EL (cell line): ENCODE measurements at places on chromosomes 4 and X.
A peak's percentile ranks its signal among the peaks of the same experiment; 100 is the strongest.

- DNase-seq = no peak
Observed at GRCh38 chrX:50893047-50893446, 17.5 kb upstream of the BMP15 start.

DNA sequence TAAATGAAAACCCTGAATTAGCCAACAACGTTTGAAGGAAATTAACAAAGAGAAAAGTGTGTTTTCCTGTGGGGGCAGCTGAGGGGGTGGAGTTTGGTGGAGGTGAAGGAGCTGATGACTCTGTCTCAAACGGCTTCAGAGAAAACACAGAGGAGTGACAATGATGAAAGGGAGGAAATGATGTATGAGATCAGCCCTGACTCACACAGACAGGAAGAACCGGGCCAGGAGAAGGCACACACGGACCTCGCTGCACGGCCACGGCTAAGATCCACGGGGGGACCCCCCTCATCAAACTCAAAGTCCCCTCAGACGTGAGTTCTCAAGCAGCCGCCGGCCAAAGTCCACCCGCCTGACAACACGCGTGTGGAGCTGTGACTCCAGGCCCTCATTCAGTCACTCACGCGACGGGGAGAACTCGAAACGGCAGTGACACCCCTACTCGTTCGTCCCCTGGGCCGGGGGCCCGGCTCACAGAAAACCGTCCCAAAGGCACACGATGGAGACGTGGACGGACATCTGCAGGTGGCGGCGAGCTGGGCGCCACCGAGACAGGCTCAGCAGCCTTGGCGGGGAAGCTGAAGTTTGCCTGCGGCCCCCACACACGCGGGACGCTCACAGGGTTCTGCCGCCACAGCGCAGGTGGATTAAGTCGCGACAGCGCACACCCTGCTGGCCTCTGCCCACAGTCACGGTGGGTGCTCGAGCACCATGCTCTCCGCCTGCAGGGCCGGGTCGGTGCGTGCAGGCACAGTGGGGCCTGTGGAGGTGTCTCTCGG lies 28.8 kb downstream of the PPP2R3B start:
- peak; percentile 80 for DNase-seq

GRCh38 chrX:22069586-22069985 lies 37.5 kb downstream of the PHEX start:
- DNase-seq = no peak

DNA sequence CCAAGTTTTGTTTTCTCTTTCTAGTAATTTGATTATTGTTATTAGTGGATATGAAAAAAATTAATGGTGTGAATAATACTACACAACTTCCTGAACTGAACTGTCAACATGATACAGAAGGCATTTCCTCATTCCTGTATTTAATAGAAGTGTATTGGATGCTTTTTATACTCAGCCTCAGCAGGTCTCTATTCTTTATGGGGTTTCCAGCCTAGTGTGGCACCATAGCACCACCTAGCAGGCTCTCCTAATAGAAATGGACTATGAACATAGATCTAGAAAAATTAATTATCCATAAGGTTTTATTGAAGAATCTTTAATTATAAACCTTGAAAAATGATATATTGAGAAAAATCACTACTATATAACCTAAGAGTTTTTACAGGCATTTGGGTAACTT lies 52.4 kb downstream of the GLRB start:
- peak; percentile 51 for DNase-seq

DNA sequence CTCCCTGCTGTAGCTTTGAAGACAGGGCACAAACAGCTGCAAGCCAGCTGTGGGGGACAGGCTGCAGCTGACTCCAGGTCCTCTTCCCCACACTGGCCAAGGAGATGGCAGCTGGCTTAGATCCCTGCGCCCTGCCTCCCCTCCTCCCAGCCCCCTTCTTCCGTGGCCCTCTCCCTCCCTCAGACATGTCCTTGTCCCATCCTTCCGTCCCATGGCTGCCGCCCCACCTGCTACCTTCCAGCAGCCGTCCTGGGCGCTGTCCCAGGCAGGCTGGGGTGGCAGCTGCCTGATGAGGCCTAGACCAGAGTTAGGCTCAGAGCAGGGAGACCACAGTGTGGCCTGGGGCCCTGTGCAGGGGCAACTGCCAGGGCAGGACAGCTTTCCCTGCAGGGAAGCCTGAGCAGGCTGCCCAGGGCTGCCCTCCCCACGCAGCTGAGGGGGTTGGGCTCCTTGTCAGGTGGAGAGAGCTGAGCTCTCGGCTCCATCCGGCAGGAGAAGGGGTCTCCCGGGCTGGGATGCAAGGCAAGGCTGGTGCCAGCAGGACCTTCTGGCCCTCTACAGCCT lies 3.3 kb upstream of the BGN start:
- no peak for DNase-seq

DNA sequence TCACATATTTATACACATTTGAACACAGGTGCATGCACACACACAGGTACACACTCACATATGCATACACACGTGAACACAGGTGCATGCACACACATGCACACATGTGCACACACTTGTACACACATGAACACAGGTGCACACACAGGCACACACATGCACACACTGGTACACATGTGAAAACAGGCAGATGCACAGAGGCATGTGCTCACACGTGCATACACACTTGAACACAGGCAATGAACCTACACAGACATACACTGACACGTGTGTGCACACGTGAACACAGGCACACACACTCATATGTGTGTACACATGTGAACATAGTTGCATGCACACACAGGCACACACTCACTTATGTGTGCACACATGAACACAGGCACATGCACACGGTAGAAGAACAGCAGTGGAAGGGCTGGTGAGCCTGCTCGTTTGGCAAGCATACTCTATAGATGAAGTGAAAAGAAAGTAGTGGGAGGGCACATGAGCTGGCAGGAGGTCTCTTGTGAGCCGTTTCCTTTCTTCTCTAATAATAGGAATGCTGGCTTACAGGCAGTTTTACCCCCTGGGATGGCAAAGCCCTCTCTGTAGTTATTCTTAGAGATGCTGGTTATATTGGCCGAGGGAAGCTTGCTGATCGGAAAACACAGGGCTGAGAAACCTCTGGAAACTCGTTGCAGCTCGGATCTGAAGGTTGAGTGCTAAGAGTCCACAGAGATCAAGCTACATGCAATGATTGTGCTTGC lies 279.6 kb upstream of the CLNK start:
- DNase-seq = no peak

DNA sequence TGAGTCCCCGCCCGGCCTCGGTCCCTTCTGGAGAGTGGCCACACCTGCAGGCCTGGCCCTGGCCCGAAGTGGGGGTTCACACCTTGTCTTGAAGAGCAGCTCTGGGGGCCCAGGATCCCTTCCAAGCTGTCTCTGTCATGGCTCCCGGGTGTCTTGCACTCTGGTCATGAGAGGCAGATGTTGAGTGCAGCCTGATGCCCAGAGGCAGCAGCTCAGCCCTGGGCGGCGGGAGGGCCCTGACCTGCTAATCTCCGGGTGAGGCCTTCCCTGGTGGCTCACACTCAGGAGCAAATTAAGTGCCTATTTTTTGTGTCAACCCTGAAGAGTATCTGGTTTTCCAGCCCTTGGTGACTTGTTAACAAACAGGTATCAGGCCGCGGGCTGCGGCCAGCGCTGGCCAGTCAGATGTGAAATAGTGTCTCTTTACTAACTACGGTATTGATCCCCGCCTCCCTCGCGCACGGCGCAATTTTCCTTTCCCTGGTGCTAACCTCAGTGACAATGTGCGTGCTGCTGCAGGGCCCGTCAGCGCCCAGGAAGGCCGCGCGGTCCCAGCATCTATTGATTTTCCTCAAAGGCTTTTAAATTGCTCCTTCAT lies 24.2 kb downstream of the NKX1-1 start:
- DNase-seq = no peak

GRCh38 chrX:69162361-69162865 lies 2.8 kb downstream of the PJA1 start:
- no peak for DNase-seq

DNA sequence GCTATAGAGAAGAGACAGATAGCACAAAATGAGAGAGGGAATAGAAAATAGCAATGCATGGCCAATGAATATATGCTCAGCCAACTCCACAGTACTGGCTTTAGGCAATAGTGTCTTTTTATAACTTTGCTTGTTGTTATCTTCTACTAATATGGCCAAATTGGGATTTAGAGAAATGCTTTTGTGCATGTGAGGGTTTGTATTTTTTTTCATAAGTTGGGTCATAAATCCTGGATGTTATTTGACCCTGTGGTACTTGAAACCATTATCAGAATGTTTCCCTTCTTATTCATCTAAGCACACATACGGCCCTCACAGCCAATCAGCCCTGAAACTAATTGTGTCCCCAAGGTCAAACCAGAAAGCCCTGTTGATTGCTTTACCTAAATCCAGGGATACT lies 35.2 kb upstream of the LPAR4 start:
- DNase-seq = peak; percentile 28

- no peak for DNase-seq
Observed at GRCh38 chr4:79030973-79031372, 91.7 kb upstream of the PAQR3 start.

DNA sequence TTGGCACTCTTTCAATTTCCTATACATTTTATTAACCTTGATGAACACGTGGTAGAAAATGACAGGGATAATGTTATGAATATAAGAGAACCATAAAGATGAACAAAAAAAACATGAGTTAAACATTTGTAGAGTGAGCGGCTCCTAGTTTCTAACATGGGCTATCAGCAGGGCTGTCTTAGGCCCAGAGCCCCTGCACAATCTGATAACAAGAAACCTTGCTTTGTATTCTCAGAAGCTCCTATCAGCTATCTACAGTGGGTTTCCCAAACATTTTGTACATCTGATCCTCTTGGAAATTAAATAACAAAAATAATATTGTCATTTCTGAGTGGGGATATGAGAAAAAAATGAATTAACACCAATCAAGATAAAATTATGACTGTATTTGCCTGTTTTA lies 10.6 kb upstream of the RBPJ start:
- DNase-seq = no peak

- DNase-seq = peak; percentile 71
Observed at GRCh38 chr4:24067367-24068193, 177.7 kb upstream of the PPARGC1A start.

DNA sequence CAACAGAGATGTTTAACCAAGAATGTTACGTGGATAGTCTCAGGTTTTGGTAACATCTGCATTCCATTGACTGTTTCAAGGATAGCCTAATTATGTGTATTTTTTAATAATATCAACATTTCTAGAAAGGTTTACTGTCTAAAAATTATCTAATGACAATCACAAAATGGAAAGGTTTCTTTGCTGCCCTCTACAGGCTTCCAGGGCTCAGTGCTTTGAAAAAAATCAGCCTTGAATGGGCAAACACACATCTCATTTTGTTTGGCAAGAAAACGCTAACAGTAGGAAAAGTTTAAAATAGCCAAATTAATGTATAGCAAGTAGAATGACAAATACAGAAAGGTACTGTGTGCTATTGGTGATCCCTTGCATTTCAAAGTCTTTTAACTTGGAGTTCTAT lies 223.4 kb upstream of the PRPS2 start:
- no peak for DNase-seq

DNA sequence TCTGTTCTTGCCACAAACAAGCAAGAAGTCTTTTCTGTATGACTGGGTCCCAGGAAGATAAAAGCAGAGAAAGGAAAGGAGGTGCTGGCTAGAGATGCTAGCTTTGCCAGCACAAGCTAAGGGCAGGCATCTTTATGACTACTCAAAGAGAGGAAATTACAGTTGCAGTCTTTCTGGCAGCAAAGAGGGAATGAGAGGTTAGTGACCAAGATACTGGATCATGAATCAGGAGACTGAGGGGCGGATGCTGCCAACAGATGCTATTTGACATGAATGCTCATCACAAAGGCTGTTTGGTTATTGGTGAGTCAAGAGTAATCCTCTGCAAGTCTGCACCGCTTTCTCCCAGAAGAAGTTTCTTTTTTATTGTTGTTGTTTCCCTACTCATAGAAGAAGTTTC lies 5.5 kb upstream of the XIAP start:
- DNase-seq = peak; percentile 24

DNA sequence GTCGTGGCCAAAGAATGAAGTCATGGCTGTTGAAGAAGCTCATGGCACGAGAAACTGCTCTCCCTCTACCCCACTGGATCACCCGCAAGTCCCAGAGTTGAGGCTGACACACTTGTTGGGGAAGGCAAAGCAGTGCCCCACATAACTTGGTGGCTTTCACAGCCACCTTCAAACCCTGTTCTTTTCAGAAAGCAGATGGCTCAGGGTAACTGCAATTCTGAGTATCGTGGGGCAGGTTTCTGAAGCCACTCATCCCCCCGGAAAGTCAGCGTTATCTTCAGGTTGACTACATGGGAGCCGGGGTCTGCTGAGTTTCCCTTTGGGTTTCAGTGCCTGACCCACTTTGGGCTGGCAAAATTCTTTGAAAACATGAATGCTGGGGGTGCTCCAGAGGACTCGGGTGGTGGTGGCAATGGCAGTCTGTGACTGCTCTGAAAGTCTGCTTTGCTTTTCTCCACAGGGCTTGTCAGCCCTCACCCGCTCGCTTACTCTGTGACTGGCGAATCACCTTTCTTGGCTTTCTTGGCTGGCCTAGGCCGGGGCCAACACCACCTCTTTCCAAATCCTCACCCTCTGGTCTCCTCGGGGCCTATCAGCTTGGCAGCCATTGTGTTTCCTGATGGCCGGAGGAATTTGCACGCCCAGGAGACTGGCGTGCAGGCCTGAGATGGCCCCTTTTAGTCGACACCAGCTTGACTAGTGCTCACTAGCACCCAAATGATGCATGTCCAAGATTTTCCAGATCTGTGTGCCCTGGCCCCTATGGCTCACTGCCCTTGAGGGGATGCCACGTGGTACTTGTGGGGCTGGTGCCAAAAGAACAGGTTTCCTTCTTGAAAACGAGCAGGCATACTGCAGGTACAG lies 7.3 kb downstream of the PPP1R3F start:
- no peak for DNase-seq

DNA sequence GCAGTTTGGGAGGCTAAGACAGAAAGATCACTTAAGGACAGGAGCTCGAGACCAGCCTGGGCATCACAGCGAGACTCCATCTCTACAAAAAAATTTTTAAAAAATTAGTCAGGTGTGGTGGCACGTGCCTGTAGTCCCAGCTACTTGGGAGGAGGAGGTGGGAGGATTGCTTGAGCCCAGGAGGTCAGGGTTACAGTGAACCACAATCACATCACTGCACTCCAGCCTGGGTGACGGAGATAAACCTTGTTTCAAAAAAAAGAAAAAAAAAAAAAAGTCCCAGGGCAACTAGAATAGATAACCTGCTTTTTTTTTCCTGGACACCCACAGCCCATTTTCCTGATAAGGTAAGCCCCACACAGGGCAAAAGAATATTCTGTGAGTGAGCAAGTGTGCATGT lies 96.3 kb downstream of the C4orf51 start:
- DNase-seq = no peak

DNA sequence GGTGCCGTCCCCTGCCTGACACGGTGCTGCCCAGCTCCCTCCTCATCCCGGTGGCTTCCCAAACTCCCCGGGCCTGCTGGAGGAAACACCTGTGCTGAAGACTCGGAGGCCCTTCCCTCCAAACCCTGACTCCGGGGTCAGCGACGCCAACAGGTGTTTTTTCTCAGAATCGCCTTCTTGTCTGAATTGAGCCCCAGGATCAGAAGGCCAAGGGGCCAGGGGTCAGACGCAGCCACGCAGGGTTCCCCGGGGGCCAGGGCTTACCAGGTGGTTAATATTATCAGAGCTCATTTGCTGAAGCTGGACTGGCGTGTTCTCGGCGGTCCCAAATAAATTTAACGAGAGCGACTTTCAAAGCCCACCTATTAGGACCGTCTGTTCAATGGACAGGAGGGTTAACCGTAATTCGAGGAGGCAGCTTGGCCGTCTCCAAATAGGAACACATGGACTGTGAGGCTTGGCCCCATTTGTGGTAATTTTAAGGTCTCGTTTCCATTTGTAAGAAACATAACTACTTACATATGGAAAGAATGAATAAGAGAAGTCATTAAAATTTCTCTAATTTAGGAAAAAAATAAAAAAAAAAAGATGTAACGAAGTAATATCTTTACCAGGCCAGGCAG lies 239.3 kb downstream of the CRLF2 start:
- no peak for DNase-seq
